Breast epithelium (tissue), 4 donors: ENCODE measurements at places on chromosomes 4 and X. TPM values are rescaled to one million over a fixed set of nuclear protein-coding genes. Genes with fewer than 3 reads are reported as not detected.

The MAML3 gene
- total RNA-seq, result 16.8 TPM

The CYSLTR1 gene
- total RNA-seq, result 4.5 TPM

The RAB40A gene
- total RNA-seq, result 2.5 TPM

The VEGFD gene
- total RNA-seq, result 10.2 TPM

The SPANXN3 gene
- total RNA-seq, result not detected

The PAGE5 gene
- total RNA-seq, result not detected

The SPANXN4 gene
- total RNA-seq, result not detected

The XKRX gene
- 0.16 TPM for total RNA-seq

The NPY2R gene
- 4.4 TPM for total RNA-seq

The CLGN gene
- 5.2 TPM for total RNA-seq

The ATP6AP1 gene
- 57.1 TPM for total RNA-seq

The EREG gene
- 0.80 TPM for total RNA-seq

The CFI gene
- 56.5 TPM for total RNA-seq

The GAGE1 gene
- not detected for total RNA-seq

The BTC gene
- 2.3 TPM for total RNA-seq

The NUDT9 gene
- 28.8 TPM for total RNA-seq

The H2BW1 gene
- not detected for total RNA-seq

The PAGE1 gene
- not detected for total RNA-seq

The ARR3 gene
- not detected for total RNA-seq

The AFP gene
- not detected for total RNA-seq

The RPS6KA6 gene
- total RNA-seq, result 5.2 TPM

The GUCY2F gene
- not detected for total RNA-seq

The XAGE2 gene
- total RNA-seq, result not detected

The TXK gene
- total RNA-seq, result 3.2 TPM

The EVC2 gene
- total RNA-seq, result 17.7 TPM

The IQSEC2 gene
- total RNA-seq, result 18.7 TPM

The APELA gene
- total RNA-seq, result not detected

The TLL1 gene
- total RNA-seq, result 11.5 TPM

The BCAP31 gene
- 245 TPM for total RNA-seq

The USP17L10 gene
- total RNA-seq, result not detected

The MED12 gene
- total RNA-seq, result 34.7 TPM

The RPL36A gene
- 526 TPM for total RNA-seq

The CCDC149 gene
- total RNA-seq, result 21.0 TPM

The CXCL10 gene
- not detected for total RNA-seq

The CAPN6 gene
- 5.6 TPM for total RNA-seq

The GAGE2A gene
- not detected for total RNA-seq

The SATL1 gene
- total RNA-seq, result not detected

The COL25A1 gene
- 2.6 TPM for total RNA-seq

The ADAMTS3 gene
- total RNA-seq, result 2.9 TPM

The MAGEA12 gene
- not detected for total RNA-seq

The MBTPS2 gene
- total RNA-seq, result 8.8 TPM

The ZDHHC9 gene
- 36.2 TPM for total RNA-seq

The MED14 gene
- total RNA-seq, result 41.4 TPM

The GPR143 gene
- not detected for total RNA-seq

The DMRTC1 gene
- total RNA-seq, result not detected

The FAM9C gene
- not detected for total RNA-seq

The TEX11 gene
- total RNA-seq, result not detected

The SUPT20HL2 gene
- total RNA-seq, result not detected

The TCEAL9 gene
- total RNA-seq, result 94.5 TPM

The PHKA2 gene
- 27.1 TPM for total RNA-seq

The ADAM29 gene
- total RNA-seq, result 0.29 TPM

The TCEAL7 gene
- 10.8 TPM for total RNA-seq

The UGT2B15 gene
- not detected for total RNA-seq

The POLN gene
- total RNA-seq, result 3.3 TPM
